Activated CD4-positive, alpha-beta T cell treated with anti-CD3 and anti-CD28 coated beads, Interleukin-2, amount 50 U/mL, for 48 hours (primary cell): ENCODE measurements at places on chromosomes 3 and 15.
A peak's percentile ranks its signal among the peaks of the same experiment; 100 is the strongest.

- DNase-seq: no peak
These were observed 89.5 kb upstream of the ZBED2 start for GRCh38 chr3:111684640-111685039.

DNA sequence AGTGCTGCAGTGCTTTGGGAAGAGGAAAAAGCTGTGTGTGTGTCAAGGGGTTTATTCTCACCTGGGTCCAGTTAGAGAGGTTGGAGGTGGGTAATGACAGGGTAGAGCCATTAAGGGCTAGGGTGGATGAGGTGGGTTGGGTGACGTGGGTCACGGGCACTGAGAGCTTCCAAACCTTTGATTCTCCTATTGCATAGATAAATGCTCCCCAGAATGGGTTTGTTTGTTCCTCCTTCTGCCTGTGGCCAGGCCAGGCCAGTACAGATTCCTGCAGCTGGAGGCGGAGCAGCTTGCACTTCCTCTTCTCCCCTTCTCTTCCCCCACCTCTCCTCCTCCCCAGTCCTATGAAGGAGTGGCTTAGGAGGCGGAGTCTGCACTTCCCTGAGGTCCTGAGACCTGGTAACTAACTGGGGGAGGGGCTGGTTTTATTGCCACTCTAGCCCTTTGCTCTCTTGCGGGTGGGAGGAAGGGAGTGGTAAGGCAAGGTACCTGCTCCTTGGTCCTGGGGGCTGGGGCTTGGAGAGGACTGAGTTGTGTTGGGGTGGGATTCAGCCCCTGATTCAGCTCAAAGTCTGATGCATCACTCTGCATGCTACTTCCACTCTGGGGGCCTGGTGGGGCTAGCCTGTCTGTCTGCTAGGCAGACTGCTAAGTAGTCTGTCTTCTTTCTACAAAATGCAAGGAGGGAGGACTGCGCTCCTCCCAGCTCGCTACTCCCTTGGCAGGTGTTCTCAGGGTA, 3.5 kb downstream of the SPINT1 start:
- no peak for DNase-seq

GRCh38 chr3:48970586-48970985, 19.5 kb upstream of the P4HTM start:
- DNase-seq: no peak

- no peak for DNase-seq
These were observed 216.3 kb downstream of the CLSTN2 start for GRCh38 chr3:140151321-140151720.

DNA sequence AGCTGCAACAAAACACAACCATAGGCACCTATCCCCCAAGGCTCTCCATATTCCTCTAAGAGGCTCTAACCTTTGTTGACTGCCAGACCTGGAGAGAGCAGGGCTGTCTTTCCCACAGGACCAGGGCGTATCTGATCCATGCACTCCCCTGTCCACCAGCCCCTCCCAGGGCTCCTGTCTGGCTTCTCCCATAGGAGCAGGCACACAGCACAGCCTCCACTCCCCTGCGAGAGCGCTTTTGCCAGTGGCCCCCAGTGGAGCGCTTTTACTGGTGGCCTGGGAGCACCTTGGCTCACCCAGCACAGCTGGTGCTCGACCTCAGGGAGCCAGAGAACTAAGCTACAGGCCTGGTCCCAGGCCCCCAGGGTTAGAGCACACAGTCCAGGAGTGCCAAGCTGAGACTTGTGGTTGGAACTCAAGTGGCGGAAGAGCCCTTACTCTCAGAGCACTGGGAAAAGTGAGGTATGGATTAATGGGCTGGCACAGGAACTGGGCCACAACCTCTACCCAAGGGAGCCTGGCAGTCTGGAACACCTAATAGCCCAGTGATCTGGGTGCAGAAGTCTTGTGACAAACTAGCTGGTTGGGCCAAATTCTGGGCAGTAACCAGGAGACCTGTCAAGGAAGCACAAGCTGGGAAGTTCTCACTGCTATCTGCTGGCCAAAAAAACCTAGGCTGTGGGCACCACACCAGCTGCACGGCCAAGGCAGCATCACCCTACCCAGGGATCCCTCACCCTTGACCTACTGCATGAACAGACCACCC, 79.6 kb downstream of the PPP2R3A start:
- DNase-seq: no peak

- no peak for DNase-seq
These were observed 21.9 kb upstream of the USP13 start for GRCh38 chr3:179630753-179631451.

- DNase-seq: no peak
These were observed 97.6 kb upstream of the GAP43 start for GRCh38 chr3:115525731-115526130.

- DNase-seq: no peak
These were observed 12.1 kb downstream of the ZDHHC19 start for GRCh38 chr3:196198771-196199753.

DNA sequence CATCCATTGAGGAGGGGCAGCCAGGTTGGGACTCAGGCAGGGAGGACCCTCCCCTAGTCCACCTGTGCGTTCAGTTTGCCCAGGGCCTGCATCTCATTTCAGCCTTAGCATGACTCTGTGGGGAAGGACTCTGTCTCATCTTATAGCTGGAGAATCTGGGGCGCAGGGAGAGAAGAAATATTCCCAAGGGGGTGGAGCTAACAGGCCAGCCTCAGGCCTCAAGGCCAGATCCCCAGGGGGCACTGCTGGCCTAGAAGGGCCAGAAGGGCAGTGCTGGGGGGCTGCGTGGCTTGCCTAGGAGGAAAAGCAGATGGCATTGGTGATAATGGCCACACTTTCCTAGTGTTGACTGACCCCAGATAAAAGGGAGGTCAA, 10.9 kb downstream of the AMOTL2 start:
- DNase-seq: no peak

DNA sequence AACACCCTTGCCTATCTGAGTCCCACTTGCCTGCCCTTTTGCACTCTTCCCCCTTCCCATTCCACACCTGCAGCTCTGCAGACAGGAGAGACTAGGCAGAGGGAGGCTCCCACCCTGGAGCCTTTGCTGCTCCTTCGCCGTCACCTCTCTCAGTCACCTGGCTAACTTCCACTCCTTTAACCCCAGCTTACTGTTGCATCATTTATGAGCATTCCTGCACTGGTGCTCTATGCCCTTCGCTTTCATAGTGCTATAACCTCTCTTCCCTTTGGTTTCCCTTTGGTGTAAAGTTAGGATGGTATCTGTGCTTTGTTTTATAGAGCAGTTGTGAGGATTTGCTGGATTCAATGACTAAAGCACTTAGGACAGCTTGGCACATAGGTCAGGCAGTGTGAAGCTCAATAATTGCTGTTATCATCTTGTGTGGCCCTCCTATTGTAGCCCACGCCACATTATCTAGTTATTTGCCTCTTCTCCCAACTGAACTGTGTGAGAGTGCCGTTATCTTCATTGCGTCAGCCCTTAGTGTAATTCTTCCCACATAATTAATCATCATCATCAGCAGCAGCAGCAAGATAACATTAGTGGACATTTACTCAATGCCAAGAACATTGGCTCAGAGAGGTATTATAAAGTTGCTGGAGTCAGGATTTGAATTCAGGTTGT, 253.9 kb downstream of the CACNA2D3 start:
- no peak for DNase-seq

DNA sequence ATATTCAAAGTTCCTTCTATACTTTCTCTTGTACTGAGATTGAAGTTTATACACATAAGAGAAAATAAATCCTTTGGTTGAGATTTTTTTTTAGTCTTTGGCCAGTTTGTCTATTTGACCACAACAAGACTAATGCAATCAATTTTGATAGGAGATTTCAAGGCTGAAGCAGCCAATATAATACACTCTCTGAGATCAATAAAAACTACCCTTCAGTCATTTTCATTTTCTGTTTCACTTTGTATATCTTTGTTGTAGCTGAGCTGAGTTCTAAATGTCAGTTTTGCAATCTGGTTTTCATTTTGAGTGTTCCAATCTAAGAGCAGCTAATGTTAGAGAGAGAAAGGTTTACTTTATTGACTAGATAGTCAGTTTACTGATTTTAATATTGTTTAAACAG, 623.8 kb upstream of the ROBO1 start:
- DNase-seq: no peak

DNA sequence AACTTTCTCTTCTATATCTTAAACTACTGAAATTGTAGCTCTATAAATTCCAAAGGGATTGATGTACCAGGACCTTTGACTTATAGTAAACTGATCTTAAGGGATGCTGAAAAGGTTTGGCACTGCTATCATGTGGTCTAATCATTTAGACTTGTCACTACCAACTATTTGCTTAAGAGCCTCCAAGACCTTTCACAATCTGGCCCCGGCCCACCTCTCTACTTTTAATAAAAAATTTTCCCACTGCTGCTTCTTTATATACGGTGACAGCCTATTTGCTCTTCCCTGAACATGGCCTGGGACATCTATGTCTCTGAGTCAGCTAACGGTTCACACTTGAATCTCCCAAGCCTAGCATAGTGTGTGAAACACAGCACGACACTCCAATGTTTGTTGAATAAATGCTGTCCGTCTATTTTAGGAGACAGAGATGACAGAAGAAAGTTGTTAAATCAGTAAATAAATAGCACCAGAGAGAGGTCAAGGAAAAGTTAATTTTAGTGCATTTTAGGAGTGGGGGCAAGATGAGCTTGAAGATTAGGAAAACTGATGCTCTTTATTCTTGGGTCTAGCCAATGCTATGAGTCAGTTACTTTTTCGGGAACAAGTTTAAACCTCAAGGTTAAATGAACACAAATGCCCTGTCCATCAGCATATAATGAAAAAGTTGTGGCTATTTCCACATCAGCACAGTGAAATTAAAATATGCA, 212.9 kb downstream of the TIGIT start:
- DNase-seq: no peak

DNA sequence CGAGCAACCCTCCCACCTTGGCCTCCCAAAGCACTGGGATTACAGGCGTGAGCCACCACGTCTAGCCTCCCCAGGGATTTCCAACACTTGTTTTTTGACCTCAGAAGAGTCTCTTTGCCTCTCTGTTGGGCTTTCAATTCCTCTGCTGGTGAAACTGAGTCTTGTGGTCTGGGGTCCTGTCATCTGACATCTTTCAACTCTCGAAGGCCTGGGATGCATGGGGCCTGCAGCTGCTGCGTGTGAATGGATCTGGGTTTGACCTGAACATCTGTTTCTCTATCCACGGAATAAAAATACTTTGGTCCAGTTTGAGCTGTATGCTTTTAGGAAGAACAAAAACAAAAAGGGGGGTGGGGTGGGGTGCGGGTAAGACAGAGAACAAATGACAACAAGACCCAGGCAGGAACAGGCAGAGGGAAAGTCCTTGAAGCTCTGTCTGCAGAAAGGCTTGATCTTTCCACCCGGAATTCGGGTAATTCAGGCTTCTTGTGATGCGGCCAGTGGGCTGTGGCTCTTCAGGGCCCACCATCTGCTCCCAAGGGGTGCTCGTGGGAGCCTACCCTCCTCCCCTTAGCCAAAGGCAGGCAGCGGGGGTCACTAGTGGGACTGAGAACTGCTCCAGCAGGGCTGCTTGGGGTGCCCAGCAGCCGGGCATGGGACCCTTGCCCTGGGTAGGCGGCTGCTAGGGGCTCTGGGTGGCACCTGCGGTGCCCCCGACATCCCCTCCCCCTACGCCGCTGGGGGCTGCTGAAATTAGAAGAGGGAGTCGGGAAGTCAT, 71.5 kb downstream of the SLC12A8 start:
- no peak for DNase-seq

GRCh38 chr3:161409069-161409468, 37.8 kb upstream of the SPTSSB start:
- peak; percentile 14 for DNase-seq

GRCh38 chr15:40160021-40160420, 848 bp upstream of the BUB1B start:
- no peak for DNase-seq

DNA sequence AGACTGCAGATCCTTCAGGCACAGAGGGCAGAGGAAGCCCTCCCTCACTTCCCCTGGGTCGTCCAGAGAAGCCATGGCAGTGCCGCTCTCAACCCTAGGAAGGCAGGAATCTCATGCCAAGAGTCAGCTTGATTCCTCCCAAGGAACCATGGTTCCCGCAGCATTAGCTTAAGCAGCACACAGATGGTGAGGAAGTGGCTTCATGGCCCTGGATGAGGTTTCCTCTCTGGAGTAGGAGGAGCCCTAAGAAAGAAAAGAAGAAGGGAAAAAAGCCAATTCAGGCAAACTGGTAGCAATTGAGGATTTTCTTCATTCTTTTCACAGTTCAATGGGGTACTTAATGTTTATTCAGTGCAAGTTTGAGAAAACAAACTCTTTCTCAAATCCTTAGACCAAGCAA, 2.9 kb downstream of the RBSN start:
- DNase-seq: no peak

DNA sequence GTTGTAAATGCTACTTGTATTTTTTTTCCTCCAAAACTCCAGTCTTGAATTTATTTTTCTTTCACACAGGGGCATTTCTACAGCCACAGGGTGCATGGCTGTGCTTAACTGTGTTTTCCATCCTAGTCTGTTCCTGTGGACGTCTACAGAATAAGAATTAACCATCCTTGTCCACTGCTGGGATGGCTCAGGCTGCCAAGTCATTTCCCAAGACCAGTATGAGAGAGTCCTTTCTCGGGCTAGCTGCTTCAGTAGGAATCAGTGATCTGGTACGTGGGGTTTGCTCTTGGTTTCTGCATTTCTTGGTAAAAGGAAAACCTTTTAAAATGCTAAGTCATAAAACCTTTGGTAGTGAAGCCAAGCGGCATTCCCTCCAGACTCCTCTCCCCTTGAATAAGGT, 29.8 kb downstream of the CHDH start:
- no peak for DNase-seq

DNA sequence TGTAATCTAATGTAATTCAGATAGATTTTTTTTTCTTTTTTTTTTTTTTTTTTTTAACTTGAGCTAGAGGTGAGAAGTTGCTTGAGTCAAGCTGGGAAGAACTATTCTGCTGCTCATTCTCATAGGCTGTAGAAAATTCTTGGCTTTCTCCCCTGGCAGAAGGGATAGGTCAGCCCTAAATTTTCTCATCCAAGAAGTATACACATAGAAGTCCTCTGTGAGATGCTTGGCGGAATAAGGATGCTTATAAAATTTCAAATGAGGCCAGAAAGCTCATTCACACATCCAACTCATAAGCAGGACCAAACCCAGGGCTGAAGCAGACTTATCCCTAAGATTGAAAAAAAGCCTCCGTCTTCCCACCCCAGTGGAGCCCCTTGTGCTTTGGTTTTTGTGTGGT, 572.5 kb downstream of the SQOR start:
- no peak for DNase-seq

DNA sequence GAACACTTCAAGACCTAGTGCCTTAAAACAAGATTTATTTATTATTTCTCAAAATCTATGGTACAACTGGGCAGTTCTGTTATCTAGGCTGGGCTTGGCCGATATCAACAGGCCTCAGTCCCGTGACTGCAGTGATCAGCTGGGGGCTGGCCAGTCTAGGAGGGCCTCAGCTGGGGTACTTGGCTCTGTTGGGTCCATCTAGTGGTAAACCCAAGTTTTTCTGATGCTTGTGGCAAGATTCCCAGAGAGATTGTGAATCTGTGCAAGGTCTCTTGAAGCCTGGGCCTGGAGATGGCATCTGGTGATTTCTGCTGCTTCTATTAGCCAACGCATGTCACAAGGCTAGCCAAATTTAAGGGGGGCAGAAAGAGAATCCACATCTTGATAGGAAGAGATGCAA, 482.4 kb upstream of the SGO1 start:
- DNase-seq: no peak
